ENCODE measurements at places on chromosomes 12 and 14.

- H3K27ac ChIP-seq, result no peak overlapping the region
- H3K4me3 ChIP-seq, result no peak overlapping the region
- H3K4me1 ChIP-seq, result peaks cover 13% of the 10 kb centered on the region
- no peak for DNase-seq
- H3K36me3 ChIP-seq, result no peaks in the 10 kb centered on the region
- H3K27me3 ChIP-seq, result no peaks in the 10 kb centered on the region
Observed at GRCh38 chr12:69062621-69063237, 129.8 kb upstream of the CPM start.

- H3K27me3 ChIP-seq, result no peaks in the 10 kb centered on the region
- peak; percentile 66 for DNase-seq
- H3K4me3 ChIP-seq, result no peak overlapping the region
- no peaks in the 10 kb centered on the region for H3K36me3 ChIP-seq
- H3K4me1 ChIP-seq, result no peaks in the 10 kb centered on the region
Observed at GRCh38 chr14:80987235-80988032, 32.0 kb downstream of the TSHR start.

GRCh38 chr12:49583366-49584094 lies 15.6 kb upstream of the MCRS1 start:
- H3K27ac ChIP-seq, result no peak overlapping the region
- DNase-seq, result no peak
- peaks cover under 1% of the 10 kb centered on the region for H3K4me1 ChIP-seq
- H3K36me3 ChIP-seq, result no peaks in the 10 kb centered on the region

- H3K36me3 ChIP-seq, result no peaks in the 10 kb centered on the region
- DNase-seq, result no peak
- no peaks in the 10 kb centered on the region for H3K4me1 ChIP-seq
- no peak overlapping the region for H3K4me3 ChIP-seq
- no peak overlapping the region for H3K27ac ChIP-seq
Observed at GRCh38 chr12:73465106-73465505, 1072.5 kb upstream of the ATXN7L3B start.

- H3K27me3 ChIP-seq, result no peaks in the 10 kb centered on the region
- no peaks in the 10 kb centered on the region for H3K4me1 ChIP-seq
- H3K4me3 ChIP-seq, result no peak overlapping the region
Observed at GRCh38 chr14:58707949-58708348, 70.2 kb downstream of the DACT1 start.
